Anterior cingulate cortex (tissue), 58 donors: ENCODE measurements at places on chromosomes 12 and 14.
A peak's percentile ranks its signal among the peaks of the same experiment; 100 is the strongest.

- no peak for DNase-seq
Measured at GRCh38 chr12:85504624-85505023, 224.6 kb downstream of the ALX1 start.

DNA sequence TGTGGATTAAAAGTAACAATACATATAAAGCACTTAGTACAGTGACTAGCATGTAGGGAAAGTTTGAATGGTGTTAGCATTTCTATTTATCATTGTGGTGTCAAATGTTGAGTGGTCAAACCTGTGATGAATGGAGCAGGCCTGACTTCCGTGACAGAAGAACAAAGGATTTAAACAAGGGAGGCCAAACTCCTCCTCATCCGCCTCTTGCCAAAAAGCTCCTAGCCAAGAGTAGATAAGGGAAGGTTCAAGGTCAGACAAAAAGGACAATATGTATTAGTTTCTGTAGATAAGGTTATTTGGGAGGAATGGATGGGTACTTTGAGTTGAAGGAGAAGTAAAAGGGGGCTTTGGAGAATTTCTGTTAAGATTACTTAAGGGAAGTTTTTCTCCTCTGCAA is 6.5 kb downstream of the RNASE7 start:
- no peak for DNase-seq

DNA sequence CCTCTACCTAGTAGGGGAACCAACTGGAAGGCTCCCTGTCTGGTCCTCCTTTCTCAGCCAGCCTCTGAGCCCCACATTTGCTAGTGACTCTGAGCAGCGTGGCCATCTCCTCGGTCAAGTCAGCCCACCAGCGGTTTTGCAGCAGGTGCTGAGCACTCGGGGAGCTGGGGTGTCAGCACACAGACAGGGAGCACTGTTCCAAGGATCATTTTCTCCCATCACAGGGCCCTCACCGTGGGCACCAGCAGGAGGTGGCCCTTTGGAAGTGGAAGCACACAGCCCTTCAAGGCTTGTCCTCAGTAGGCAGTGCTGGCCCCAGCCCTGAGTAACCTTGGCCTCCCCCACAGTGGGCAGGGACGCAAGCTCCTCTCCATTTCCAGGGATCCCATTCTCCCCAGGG is 24.1 kb upstream of the EML1 start:
- DNase-seq, result no peak

DNA sequence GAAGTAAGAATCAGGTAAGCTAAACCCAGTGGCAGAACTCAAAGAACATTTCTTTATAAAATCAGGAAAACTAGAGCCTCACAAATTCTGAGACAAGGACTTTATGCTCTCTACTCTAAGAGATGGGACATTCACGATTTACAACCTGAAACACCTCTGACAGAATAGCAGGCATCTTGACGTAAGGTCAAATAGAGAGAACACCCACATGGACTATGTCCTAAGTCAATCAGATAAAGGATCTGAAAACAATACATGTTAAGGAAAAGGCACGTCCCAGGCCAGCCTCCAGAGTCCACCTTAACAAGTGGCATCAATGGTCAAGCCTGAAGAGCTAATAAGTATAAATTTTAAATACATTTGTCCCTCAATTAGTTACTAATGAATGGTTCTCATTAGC is 39.9 kb upstream of the SYCP3 start:
- no peak for DNase-seq

GRCh38 chr12:92597997-92598396 is 104.8 kb upstream of the PLEKHG7 start:
- DNase-seq, result no peak

DNA sequence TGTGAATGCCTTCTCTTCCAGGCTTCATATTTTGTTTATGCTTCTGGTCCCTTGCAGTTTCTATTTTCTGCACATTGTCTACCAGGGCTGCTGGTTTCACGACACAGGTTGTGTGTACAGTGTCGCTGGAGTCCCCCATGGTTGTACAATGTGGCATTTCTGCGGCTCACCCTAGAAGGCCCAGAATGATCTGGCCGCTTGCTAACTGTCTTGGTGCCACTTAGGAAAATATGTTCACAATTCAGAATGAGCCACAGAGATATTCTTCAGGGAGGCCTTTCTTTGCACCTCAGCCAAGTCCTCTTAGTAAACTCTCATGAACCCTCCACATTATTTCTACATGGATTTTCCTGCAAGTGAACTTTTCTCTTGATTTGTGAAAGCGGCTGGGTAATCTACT is 195.4 kb downstream of the SUDS3 start:
- no peak for DNase-seq

GRCh38 chr12:105596731-105597130 is 266.2 kb downstream of the C12orf75 start:
- no peak for DNase-seq

GRCh38 chr14:40581264-40581663 is 1025.4 kb upstream of the LRFN5 start:
- no peak for DNase-seq

- DNase-seq, result no peak
Measured at GRCh38 chr14:102554821-102555819, 37.3 kb upstream of the RCOR1 start.

GRCh38 chr14:66624336-66624937 is 116.5 kb downstream of the GPHN start:
- DNase-seq, result no peak

- DNase-seq, result no peak
Measured at GRCh38 chr14:68520637-68521556, 272.0 kb downstream of the ZFP36L1 start.

DNA sequence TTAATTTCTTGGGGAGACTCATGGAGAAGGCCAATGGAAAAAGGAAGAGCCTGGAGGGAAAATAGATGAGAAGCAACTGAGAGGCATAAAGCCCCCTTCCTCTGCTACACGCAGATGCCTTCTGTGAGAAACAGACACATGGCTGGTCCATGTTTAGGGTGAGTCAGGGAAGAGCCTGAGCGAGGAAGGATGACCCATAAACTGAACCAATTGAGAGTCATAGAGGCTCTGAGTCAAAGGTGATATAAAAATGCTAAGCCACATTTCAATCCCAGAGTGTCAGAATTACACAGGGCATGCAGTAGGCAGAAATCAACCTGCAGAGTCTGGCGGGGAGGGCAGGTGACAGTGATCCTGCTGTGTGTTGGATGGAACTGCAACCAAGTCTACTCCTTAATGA is 30.1 kb upstream of the NEDD1 start:
- DNase-seq, result no peak

GRCh38 chr14:49942090-49942489 is 49.2 kb downstream of the ARF6 start:
- no peak for DNase-seq

DNA sequence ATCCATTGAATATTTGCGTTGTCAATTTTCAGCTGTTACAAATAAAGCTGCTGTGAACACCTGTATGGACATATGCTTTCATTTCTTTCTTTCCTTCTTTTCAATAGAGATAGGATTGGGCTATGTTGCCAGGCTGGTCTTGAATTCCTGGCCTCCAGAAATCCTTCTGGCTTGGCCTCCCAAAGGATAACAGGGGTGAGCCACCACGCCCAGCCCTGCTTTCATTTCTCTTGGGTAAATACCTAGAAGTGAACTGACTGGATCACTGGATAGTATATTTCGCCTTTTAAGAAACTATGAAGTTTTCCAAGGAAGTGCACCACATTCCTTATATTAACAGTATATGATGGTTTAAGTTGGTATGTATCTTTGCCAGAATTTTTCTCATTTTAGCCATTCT is 32.3 kb upstream of the EAPP start:
- DNase-seq, result no peak

- no peak for DNase-seq
Measured at GRCh38 chr14:34181338-34181737, 230.5 kb upstream of the EGLN3 start.

DNA sequence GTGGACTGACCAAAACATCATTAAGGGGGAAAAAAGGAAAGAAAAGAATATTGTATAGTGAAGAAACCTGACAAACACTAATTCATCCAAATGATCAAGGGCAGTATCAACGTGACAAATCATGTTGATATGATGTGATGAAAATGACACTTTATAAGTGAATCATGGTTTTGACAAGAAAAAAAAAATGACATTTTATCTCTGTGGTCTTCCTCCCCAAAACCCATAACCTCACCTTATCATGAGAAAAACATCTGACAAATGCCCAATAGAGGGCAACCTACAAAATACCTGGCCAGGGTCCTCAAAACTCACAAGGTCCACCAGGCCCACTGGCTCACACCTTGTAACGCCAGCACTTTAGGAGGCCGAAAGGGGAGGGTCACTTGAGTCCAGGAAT is 13.8 kb downstream of the TMED10 start:
- no peak for DNase-seq

- no peak for DNase-seq
Measured at GRCh38 chr12:95202691-95203486, 14.4 kb downstream of the FGD6 start.

DNA sequence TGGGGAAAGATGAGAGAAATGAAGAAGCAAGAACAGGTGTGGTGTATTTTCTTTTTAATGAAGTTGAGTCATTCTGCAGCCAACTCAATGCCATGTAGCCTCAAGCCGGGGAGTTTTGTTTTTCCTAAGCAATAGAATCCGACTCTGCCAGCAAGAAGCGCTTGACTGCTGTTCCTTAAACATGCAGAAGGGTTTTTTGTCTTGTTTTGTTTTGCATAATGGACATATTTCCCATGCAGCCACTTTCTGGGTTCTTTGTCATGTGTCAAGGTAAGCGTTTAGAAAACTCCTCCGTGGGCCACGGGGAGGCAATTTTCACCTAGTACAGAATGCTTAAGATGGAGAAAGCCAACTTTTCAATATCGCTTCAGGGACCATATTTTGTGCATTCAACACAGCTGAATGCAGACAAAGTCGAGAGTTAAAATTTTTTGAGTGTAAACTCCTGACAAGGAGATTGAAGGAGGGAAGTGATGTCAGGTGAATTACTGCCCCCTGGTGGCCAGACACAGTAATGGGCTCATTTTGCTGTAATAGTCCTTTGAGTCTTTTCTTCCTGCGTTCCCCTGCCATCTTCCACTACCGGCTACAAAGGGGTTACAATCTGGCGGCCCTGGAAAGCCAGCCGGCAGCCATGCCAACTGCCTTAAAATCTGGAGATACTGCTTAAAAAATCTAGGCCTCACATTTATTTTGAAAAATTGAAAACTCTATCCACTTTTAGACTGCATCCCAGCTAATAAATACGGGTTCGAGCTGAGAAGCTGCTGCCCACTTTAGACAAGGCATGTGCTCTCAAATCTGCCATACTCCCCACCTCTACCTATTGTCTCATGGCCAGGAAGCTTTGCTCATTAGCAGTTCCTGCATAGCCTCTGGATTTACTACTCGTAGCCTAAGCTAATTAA is 3.2 kb upstream of the FICD start:
- DNase-seq, result peak; percentile 57

- no peak for DNase-seq
Measured at GRCh38 chr14:106013879-106014376, 487.5 kb downstream of the TMEM121 start.

DNA sequence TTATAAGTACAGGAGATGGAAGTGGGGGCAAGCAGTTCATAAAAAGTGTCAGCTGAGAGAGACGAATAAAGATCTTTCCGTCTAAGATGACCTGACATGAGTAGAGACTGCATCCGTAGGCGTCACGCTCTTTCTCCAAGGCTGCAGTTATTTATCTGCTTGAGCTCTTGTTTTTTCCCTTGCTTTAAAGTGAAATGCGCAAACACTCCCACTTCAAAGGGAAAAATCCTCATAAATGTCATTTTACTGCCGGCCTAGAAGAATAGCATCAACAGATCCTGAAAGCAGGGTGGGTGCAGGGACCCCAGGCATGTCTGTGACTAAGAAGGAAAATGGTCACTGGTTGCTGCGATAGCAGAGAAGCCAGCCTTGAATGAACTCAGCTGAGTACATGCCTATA is 647.4 kb downstream of the MED13L start:
- DNase-seq, result no peak

DNA sequence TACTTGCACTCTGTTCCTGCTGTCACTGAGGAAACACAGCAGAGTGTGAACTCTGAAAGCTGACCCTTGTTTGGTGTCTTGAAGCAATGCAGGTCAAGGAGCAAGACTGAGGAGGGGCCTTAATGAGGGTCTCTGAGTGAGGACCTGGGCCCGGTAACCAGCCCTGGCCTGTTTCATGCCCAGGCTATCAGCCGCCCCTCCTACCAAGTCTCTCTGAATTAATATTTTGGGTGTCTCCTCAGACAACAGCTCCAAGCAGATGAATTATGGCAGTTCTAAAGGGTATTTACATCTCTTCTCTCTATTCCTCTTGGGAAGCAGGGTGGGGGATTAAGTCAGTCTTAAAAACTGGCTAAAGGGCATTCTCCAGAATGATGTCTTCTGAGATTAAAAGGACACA is 394.5 kb downstream of the ZFP36L1 start:
- DNase-seq, result no peak

- no peak for DNase-seq
Measured at GRCh38 chr12:116547955-116548501, 11.2 kb upstream of the MAP1LC3B2 start.

- no peak for DNase-seq
Measured at GRCh38 chr12:103772367-103773108, 68.5 kb downstream of the NT5DC3 start.

DNA sequence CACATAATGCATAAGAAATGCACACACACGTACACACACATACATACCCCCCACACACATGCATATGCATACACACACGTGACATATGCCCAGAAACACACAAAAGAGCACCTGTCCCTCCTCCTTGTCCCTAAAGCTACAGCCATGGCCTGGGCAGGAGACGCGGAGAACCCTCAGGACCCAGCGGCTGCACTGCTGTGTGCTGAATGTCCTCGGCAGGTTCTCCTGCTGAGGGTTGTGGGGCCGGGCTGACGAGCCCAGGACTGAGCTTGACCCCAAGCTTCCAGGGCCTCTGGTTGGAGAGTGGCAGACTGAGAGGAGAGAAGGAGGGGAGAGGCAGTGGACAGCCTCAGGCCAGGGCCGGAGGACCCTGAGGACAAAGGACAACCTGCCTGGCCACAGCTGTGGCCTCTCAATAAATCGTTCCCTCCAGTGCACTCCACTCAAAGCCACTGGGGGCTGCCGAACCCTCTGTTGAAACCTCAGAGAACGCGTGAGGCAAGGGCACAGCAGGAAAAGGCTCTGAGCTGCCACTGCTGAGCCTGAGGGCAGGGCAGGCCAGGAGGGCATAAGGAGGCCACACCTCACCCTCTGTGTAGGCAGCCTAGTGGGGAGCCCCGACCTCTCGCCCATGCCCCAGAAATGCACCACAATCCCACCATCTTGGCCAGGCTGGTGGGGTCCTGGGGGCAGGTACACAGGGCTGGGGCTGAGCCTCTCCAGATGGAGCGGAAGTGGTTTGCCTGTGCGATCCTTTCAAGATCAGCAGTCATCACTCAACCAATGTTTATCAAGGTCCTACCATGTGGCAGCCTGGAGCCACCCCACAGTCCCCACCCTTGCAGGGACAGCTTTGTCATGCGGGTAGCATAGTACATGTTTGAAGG is 3.1 kb downstream of the CACNA2D4 start:
- no peak for DNase-seq
